Naive B cell (primary cell): ENCODE measurements at places on chromosomes 4 and X.

DNA sequence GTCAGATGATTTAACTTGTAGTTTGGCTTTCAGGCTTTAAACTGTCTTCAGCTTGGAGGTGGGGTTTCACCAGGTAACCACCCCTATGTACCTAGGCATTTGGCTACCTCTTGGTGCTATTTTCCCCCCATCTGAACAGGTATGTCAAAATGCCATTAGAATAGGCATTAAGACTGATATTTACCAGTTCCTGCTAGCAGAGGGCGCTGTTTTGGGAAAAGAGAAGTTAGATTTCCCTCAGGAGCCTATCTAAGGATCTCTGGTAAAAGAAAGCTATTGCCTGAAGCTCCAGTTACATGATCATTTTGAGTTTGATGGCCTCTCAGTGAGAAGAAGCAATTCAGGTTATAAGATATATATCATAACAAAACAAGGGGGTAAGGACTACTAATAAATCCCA lies 879.1 kb downstream of the SH3BGRL start:
- no peak for DNase-seq

GRCh38 chr4:186297013-186297645 lies 31.1 kb downstream of the F11 start:
- DNase-seq = no peak

GRCh38 chrX:17842769-17843525 lies 18.2 kb downstream of the RAI2 start:
- DNase-seq = no peak

DNA sequence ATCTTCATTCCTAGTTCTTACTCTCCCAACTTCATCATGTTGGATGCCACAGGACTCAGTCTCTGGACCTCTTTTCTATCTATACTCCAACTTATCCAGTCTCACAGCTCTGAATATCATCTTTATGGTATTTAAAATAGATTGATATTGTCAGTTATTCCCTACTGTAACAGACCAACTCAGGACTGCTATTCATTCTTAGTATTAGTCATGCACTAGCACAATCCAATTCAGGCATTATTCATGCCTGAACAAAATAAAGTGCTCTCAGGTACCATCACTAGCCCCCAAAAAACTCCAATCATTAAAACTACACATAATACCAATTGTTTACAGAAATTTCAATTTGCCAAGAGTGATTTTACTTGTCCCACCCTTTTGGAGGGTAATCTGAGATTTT lies 37.7 kb downstream of the FRYL start:
- no peak for DNase-seq

- DNase-seq = no peak
Measured at GRCh38 chr4:154691229-154691628, 52.6 kb upstream of the LRAT start.
